ENCODE measurements at places on chromosomes 1 and 21.

DNA sequence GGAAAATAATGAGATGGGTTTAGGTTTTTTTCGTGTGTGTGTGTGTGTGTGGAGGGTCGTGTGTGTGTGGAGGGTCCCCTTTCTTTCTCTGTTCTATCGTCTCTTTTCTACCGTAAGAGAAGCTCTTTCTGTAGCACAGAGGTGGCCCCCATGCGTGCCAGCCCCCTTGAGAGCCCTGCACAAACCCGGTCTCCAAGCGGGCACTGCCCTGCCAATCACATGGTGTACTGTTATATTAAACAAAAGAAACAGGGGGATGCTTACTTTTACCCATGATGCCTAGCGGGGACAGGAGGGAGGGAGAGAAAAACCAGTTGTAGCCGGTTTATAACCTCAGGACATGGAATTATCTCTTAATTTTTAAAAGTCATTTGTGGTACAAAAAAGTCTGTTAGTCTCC is 41.0 kb downstream of the GATAD2B start:
- DNase-seq = no peak

DNA sequence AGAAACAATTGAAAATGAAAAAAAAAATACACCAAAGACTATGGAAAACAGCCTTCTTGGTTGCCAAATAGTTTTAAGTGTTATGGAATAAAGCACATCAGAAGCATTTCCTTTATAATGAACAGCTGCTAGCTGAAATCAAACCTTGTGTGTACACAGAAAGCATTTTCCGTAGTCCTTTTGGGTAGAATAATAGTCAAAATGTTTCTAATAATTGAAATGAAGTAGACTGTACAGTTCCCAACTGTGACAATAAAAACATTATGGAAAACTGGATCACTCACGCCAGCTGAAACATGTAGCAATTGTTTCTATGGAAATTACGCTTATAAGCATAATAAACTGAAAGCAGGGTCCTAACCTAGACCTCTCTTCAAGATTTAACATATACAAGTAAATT is 856.3 kb upstream of the B3GALT2 start:
- no peak for DNase-seq

DNA sequence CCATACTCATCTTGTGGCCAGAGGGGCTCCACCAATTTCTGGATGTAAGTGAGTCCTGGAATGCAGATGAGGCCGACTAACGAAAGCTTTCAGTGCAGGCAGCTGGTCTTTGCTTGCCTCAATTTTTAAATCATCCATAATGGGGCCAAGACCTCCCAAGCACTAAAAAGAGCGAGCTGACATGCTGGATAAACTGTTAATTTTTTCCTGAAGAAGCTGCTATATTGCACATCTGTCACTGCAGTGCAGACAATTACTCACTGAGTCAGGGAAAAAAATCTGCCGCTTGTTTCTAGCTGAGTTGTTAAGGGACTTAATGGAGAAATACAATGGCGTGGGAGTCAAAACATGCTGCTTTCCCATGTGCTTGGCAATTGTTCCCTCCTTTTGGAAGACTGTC is 205.5 kb downstream of the GPATCH2 start:
- DNase-seq = no peak

DNA sequence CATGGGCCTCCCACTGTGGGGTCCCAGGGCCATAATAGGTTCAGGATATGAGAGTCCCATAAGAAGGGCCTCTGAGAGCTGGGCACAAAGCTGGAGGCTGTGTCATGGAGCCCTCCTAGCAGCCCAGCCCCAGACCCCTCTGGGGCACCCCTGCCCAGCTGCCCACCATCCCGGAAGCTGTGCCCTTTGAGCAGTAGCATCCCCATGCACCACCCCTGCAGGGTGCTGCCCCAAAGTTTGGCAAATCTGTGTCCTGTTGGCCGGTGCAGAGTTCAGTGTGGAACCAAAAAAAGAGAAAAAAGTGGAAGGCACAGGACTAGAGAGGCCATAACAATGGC is 17.6 kb downstream of the TNNT2 start:
- no peak for DNase-seq

- DNase-seq = no peak
These were observed 37.7 kb downstream of the IGFN1 start for GRCh38 chr1:201228011-201228983.

DNA sequence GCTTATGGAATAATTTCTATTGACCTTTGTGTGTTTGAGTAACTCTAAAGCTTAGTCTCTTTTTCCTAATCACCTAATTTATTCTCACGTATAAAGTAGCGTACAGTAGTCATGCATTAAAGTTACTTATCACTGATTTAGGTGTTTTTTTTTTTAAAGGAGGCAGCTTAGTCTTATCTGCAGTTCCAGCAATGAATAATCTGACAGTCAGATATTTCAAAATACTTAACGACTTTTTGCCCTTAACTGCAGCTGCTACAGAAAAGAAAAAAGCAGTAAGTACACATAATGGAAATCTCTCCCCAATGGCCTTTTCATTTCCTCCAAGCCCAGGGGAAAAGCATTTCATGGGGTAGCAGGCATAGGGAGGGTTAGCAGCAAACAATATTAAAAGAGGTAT is 54.6 kb downstream of the SLC35F3 start:
- DNase-seq = no peak

GRCh38 chr1:206463911-206464310 is 6.4 kb upstream of the IKBKE start:
- no peak for DNase-seq

DNA sequence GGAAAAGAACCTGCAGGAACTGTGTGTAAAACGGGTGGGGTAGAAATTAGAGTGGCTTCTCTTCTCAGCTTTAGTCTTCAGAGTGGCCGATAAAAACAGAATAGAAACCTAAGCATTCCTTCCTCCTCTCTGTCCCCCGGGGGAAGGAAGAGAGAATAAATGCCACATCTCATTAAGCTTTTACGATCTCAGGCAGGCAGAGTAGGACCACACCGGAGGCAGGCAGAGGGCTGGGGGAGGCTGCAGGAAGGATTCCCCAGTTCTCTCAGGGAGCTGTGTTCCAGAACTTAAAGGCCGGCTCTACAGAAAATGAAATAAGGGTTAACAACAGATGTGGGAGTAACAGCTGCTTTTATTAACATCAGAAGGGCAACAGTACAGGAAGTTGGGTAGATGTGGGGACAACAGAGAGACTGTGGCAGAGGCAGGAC is 24.5 kb upstream of the MEF2D start:
- DNase-seq = no peak
